Upper lobe of right lung (tissue), 1 donor: ENCODE measurements at places on chromosomes 3 and 15.

DNA sequence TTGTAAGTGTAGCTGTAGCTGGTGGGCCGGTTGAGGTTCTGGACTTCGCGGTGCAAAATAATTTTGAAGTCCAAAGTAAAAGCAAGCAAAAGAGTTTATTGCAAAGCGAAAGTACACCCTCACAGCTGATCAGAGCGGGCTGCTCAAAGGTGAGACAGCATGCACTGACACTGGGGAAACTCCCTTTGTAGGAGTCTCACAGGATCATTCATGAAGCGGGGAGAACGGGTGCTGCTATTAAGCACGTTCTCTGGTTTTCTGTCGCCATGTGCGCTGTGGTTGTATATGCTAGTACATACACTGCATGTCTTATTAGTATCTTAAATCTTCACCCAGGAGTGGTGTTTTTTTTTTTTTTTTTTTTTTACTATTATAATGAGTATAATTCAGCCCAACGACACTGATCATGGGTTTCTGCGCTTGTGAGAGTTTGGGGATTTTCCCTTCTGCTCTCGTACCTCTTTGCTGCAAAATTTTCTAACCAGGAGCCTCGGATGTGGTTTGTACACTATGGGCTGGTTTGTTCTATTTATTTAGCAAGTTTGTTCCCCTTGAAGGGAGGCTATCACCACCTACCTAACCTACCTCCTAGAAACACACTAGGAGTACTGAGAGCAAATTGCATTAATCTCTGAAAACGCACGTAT lies 1.4 kb upstream of the AP4E1 start:
- DNase-seq: no peak

GRCh38 chr3:21117370-21117769 lies 633.6 kb downstream of the ZNF385D start:
- no peak for DNase-seq

DNA sequence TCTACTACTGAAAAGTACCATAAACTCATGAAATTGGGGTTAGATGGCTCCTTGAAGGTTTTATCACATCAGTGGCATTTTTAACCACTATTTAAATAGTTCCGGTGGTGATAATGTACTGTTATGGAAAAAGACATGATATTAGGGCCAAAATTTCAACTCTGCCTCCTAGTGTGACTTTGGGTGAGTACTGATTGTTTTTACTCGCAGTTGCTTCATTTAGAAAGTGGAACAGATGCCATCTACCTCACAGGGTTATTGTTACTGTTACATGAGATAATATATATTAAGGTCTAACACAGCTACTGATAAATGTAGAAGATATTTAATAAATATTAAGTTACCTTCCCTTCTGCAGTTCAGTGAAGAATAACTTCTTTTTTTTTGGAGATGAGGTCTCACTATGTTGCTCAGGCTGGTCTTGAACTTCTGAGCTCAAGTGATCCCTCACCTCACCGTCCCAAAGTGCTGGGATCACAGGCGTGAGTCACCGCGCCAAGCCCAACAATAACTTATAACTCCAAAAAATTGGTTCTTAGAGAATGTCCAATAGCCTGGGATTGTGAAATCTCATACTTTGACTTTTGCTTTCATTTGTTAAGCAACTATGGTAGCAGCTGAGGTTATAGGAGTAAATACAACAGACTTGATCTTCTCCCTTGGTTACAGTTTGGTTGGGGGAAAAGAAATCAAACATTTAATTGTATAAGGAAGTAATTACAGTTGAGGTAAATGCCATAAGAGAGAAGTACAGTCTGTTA lies 48.3 kb downstream of the MEF2A start:
- DNase-seq: peak; percentile 70

DNA sequence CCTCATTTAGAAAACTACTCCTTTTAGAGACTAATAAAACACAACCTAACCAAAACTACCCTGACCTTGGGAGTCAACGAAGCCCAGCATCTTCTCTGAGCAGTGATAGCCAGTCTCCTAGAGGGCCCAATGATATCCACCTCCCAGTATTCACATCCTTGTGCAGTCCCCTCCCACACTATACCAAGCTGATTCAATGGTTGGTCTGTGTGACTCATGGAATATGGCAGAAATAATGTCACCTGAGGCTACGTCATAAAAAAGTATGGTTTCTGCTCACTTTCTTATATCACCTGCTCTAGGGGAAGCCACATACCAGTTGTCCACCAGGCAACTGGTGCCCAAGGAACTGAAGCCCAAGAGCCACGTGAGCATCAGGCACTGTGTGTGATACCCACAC lies 21.4 kb upstream of the USF3 start:
- DNase-seq: no peak

DNA sequence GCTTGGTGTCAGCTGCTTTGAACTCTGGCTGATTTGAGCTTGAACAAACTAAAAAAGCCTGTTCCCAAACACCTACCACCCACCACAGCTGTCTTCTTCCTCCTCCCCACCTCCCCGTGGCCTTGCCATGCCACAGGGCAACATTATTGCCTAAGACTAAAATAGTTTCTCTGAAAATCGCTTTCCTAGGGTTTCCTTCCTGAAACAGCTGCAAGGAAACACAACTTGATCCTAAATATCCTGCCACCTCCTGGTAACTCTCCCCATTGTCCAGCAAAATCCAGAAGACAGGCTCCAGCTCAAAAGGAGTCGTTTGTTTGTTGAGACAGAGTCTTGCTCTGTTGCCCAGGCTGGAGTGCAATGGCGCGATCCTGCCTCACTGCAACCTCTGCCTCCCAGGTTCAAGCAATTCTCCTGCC lies 193.9 kb upstream of the TPM1 start:
- DNase-seq: no peak

- no peak for DNase-seq
Measured at GRCh38 chr3:109888026-109888425, 550.7 kb upstream of the DPPA4 start.
